ENCODE measurements at places on chromosomes 13 and 19.

GRCh38 chr13:101945435-101945834 lies 456.4 kb downstream of the FGF14 start:
- no peak for DNase-seq

GRCh38 chr19:29806098-29806866 lies 5.5 kb upstream of the CCNE1 start:
- DNase-seq, result no peak

DNA sequence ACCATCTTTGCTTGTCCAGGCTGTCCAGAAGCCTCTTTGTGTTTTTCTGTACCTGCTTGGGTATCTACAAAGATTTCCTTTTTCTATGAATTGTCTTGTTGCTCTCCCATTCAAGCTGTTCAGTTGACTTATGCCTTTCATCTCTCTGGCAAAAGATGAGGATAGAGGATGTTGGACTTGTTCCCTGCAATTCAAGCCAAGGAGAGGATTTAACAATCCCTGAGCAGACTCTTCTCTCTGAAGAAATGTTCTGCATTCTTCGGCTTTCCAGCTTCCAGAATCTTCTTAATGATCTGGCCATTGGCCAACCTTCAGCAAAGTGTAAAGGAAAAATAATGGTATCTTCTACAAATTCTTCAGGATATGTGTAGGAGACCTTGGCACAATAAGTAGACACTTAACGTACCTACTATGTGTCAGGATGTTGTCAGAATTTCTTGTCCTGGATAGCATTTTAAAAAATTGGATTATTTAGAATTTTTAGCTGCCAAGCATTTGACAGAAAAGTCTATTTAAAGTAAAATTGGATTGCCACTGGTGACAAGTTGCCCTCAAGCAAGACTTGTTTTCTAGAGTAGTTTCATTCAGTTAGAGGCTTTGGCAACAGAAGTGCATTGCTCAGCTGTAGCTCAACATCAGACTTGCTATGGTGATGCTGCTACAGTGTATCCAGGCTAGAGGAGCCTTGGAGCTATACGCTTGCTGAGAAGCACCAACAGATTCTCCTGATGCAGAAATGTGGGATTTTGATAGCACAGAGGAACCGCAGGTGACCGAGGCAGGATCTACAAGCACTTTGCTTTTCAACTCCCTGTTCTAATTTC lies 455.7 kb downstream of the SUCLA2 start:
- no peak for DNase-seq

GRCh38 chr13:35566340-35566739 lies 89.9 kb upstream of the MAB21L1 start:
- DNase-seq, result no peak

Data from effector memory CD4-positive, alpha-beta T cell (primary cell).